ENCODE measurements at places on chromosomes 1 and 21.

GRCh38 chr1:234546890-234547788, 62.8 kb downstream of the IRF2BP2 start:
- no peak for DNase-seq

GRCh38 chr1:25195835-25196234, 36.5 kb downstream of the SYF2 start:
- no peak for DNase-seq

DNA sequence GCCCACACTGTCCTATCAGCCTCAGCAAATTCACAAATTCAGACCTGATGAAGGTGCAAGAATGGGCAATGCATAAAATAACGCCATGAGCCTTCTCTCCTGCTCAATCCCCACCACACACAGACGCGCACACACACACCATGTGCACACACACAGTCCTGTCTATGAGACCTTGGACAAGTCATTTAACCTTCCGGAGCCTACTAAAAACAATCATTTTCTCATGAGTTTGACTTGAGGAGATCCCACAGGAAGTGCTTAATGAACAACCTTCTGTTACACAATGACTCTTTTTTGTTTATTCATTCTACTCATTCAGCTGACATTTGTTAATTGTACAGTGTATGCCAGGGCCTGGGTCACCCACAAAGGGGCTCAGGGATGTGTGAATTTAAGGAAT, 125.4 kb downstream of the EDEM3 start:
- no peak for DNase-seq

DNA sequence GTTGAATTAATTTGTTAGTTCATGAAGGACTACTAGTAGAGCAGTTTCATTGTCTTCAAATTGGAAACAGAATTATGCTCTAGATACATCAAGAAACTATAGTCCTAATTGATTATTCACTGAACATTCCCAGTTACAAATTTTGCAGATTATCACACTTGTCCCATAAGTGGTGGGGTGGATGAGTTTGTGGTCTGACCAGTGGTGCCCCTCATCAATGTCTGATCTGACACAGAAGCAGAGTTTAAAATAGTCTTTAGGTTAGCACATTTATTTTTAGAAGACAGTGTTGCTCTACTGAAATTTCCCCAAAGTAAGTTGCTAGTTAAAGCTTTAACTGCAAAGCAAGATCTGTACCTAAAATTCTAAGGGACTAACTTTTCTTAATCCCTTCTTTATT, 42.9 kb downstream of the INKA2 start:
- DNase-seq, result no peak

DNA sequence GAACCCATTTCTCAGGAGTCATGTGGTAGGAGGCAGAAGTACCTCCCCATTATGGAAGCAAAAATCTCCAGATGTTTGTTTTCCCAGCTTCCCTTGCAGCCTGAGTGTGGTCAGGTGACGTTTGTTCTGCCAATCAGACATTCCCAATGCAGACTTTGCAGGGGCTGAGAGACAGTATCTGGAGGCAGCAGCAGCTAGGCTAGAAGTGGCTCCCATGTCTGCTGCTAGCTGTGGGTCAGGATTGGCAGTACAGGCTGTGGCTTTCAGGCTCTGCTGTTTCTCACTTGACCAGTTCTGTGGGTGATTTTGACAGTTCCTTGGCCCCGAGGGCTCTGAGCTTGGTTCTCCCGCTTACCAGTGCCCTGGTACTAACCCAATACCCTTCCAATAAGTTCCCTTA, 58.6 kb upstream of the NBPF3 start:
- DNase-seq, result no peak

DNA sequence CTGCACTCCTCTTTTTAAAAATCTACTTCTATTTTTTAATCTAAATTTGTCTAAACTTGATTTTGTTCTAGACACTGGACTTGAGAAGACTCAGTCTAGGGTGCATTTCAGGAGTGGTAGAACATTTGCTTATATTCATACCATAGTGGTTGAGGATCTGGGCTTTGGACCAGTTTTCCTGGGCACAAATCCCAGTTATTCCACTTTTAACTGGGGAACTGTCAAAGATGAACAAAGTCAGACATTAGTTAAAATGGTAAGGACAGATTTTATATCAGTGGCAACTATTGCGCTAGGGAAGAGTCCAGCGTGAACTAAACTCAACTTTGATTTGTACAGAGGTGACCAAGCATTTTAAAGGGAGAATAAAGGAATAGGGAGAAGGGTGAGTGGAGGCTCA, 102.4 kb downstream of the FMN2 start:
- DNase-seq, result no peak

- no peak for DNase-seq
Measured at GRCh38 chr1:194194724-194195123, 1008.3 kb upstream of the B3GALT2 start.

DNA sequence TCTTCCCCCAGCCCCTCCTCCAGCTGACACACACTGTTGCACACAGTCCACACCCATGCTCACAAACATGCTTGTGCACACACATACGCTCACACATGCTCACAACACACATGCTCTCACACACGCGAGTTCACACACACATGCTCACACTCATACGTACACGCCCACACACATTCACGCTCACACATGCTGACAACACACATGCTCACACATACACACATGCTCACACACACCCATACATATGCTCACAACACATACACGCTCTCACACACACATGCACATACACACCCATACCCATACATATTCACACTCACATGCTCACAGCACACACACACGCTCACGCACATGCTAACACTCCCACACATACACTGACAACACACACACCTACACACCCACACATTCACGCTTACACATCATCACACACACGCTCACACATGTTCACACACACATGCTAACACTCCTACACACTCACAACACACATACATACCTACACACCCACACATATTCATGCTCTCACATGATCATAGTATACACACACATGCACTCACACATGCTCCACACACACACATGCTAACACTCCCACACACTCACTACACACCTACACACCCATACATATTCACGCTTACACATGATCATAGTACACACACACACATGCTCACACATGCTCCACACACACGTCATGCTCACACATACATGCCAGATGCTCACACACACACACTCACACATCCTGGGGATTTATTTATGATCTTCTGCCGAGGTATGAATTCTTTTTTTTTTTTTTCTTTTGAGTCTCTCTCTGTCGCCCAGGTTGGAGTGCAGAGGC, 10.7 kb downstream of the DRAXIN start:
- no peak for DNase-seq

DNA sequence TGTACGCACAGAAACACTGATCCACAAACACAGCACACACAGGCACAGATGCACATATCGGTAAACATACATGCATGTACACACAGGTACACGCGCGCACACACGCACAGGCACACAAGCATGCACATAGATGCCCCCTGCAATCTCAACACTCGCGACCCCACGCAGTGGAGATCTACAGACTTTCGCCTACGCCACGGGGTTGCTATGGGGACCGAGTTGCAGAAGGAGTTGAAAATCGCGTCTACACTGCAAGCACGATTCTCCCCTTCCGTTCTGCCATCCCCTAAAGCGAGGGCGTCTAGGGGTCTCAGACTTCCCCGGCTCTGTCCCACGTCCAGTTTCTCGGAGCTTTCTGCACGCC, 826 bp downstream of the TRIM17 start:
- DNase-seq, result no peak

DNA sequence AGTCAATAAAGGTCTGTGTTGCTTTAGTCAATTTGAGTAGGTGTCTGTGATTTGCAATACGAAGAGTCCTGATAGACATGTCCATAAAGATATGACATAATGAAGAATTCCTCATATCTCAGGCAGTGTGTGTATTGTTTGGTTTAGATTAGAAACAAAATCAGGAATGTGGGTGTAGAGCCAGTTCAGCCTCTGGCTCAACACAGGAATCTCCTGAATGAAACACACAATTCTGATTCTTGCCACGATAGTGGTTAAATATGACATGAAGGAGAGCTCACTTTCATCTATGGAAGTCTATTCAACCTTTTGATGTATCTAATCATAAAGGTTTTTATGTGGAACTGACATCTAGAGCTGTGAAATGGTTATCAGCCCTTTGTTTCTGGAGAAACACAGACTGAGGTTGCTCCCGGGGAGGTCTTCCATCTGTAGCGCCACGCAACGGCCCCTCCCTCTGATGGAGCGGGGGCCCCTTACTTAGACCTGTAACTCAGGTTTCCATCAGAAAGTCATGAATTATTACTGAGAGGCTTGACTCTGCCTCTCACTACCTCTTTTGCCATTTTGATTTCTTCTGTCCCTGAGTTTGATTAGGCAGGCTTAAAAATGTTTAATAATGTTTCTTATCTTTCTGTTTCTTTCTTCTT, 19.5 kb downstream of the TSPAN2 start:
- no peak for DNase-seq

DNA sequence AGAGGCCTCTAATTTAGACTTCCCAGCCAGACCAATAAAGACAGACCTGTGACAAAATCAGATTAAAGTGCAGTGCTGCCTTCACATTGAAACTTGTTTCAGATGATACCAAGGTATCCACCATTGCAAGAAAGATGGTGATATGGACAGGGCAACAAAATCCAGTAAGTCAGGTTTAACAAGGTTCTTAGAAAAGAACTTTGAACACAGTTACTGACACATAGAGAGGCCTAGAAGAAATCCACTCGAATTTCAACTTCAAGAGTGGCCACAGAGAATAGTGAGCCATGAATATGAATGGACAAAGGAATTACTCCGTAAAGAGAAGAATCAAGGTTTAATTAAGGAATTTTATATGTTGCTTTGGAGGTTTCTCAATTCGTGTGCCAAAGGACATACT, 230.4 kb downstream of the KCNT2 start:
- DNase-seq, result no peak

DNA sequence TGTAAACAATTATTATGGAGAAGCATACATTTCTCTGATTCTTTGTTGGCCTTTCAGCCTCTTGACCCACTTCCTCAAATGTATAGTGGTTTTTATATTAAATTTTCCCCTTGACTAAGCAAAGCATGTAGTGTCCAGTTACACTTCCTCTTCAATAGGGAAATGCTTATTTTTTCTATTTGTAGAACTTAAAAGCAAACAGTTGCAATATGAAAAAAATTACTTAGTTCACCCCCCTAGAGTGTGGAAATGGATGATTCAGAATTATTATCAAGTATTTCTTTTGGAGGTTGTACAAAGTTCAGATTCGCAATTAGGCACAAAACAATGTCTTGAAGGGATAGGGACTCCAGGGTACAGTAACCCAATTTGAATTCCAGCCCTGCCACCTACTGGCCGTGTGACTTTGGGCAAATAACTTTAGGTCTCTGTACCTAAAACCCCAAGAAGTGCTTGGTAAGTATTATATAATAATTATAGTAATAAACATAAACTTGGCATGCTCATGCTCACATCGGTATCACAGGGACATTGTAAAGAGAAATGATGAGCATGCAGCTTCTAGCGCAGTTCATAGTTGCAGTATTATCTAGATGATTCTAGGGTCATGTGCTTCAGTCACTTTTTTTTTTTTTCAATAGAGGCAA, 28.6 kb upstream of the IFNGR2 start:
- DNase-seq, result peak; percentile 72

DNA sequence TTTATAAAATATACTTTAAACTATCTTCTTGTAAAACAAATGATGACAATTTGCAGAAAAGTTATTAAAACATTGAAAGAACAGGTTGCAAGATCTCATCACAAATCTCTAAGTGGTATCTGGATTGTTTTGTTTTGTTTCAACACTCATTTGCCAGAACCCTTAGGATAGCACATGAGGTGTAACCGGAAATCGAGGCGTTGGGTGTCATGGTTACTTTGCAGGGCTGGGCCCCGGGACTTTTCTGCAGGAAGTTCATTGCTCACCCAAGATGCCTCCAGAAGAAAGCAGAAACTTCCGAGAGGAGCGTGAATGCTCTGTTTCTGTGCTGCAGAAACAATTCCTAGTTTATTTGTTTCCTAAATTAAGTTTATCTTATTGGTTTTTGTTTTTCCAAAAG, 2.5 kb downstream of the DISC1 start:
- DNase-seq, result peak; percentile 33

- DNase-seq, result no peak
Measured at GRCh38 chr21:39796466-39796865, 51.5 kb downstream of the IGSF5 start.

GRCh38 chr1:184163674-184164465, 112.3 kb downstream of the TSEN15 start:
- no peak for DNase-seq

DNA sequence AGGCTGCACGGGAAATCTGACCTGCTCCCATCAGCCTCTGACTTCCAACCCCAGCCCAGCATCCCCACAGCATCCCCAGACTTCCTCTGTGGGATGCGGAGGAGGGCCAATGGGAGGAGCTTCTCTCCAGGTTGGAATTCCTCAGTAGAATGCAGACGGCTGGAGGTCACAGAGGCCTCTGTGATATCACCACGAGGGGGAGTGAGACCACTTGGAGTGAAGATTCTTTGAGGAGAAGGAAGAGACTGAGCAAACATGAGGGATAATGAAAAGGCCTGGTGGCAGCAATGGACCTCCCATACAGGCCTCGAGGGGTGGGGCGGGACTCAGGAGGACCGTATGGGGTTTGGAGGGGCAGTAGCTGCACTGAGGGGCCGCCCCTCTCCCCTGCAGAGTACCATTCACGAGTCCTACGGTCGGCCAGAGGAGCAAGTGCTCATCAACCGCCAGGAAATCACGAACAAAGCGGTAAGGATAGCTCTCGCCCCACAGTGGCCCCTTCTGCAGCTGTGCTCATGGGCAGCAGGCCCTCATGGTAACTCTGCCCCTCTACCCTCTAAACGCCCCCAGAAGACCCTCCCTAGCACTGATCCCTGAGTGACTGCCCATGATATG, at the start of gene CATSPER4:
Gene CATSPER4, plus strand, starts transcription at position 230 of the 615 bp plus-strand sequence. Its CDS starts 26 bp downstream, at position 256.
- DNase-seq, result peak; percentile 34

DNA sequence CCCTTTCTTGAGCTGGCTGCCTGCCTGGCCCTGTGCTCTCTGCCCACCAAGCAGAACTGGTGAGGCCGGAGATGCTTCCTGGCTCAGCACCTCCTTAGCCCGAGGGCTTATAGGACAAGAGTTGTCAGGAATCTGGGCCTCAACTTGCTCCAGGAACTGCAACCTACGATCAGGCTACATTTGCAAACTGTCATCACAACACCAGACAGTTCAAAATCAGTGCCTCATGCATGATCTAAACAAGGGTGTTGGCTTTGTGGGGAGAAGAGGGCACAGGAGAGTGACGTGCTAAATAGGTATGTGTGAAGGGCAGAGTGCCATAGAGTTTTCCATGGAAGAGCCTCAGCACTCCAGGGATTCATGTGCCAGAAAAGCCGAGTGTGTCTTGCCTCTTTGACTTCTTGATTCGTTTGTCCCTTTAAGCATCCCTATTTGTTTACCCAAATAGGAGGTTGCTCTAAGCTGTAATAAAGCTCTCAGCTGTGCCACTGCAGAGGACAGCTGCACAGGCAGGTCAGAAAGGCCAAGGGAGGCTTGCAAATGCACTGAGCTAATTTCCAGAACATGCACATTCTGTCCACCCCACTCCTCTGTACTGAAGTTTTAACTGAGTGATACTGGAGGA, 30.2 kb upstream of the NEK2 start:
- DNase-seq, result no peak

Data from CD4-positive, alpha-beta T cell treated with Interleukin-15 for 4 hours (primary cell).